Neural progenitor cell (in vitro differentiated cells): ENCODE measurements at places on chromosomes 2 and 18.

GRCh38 chr2:108934583-108935245, 54.3 kb downstream of the EDAR start:
- DNase-seq = no peak

DNA sequence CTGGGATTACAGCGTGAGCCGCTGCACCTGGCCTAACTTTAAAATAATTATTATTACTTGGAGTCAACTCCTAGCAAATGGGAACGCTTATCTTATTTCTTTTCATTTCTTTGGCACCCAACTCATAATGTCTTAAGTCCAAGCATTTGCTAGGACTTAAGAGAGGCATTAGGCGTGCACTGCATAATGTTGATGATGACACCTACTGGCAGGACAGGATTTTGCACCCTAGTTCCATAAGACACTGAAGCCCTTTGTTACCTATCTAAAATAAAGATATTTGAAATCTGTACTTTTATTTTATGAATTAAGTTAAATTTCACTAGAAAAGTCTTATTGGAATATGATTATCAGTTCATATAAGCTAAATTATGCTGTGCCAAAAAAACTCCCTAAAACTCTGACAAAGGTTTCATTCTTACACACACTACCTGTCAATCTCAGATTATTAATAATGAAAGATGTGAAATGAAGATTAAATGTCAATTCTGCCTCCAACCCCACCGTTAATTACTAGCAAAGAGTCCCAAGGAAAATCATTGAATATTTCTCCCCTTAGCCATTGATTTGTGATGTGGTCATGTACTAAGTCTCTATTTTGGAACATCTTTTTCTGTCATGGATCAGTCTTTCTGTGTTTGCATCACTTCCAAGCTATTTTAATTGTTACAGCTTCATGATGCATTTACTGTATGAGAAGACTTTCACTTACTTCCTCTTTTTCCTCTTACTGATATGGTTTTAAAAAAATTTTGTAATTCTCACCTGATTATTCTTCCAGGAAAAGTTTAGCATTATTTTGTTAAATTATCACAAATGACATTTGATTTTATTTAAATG, 12.7 kb upstream of the CDH2 start:
- peak; percentile 45 for DNase-seq

DNA sequence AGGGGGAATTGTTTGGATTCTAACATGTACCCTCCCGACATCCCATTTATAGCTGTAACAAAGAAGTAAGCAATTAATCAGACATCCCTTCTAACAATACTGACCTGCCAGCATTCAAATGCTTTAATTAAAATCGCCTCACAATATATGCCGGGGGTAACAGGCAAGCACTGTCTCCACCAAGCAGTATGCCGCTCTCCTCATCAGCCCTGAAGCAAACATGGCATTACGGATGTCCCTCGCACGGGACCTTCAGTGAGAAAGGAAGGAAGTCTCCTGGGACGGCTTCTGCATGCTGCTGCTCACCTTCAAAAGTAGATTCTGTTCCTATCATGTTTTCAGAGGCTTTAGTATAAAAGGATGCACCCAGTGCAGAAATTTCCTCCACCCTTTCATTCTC, 292.7 kb upstream of the POU3F3 start:
- DNase-seq = no peak

GRCh38 chr2:69125816-69126215, 112.8 kb downstream of the ANTXR1 start:
- no peak for DNase-seq

DNA sequence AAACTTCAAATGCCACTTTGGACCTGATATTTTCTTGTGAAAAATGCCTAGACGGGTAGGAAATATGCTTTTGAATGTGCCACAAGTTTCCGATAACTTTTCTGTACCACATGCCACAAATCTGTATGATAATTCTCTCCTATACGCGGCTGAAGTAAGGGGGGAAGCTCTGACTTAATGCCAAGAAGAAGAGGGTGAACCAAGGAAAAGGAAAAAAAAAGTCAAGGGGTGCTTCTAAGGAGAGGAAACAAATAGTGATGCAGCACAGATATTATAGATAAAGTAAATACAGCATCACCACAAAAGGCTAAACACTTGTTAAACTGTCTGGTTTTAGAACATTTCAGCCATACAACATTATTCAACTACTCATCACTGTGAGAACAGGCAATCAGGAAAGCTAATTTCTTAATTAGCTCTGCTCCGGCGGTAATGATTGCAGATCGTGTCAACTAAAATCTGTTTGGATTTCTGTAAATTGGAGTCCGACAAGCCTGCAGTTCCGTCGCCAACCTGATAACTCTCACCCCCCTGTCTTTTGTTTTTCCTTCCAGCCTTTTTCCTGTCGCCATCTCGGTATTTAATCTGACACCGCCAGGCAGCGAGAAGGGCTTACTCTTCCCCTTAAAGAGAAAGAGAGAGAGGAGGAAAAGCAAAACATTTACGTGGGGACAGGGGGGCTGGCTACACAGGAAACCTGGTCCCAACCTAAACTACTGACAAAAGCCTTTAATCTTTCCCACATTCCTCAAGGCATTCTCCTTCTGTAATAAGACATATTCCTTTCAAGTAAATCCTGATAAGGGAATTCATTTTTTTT, 67.5 kb downstream of the ZEB2 start:
- peak; percentile 82 for DNase-seq

- DNase-seq = no peak
Measured at GRCh38 chr2:183458460-183458859, 334.2 kb downstream of the NUP35 start.

- DNase-seq = no peak
Measured at GRCh38 chr2:201779901-201780673, 646 bp downstream of the ALS2 start.

DNA sequence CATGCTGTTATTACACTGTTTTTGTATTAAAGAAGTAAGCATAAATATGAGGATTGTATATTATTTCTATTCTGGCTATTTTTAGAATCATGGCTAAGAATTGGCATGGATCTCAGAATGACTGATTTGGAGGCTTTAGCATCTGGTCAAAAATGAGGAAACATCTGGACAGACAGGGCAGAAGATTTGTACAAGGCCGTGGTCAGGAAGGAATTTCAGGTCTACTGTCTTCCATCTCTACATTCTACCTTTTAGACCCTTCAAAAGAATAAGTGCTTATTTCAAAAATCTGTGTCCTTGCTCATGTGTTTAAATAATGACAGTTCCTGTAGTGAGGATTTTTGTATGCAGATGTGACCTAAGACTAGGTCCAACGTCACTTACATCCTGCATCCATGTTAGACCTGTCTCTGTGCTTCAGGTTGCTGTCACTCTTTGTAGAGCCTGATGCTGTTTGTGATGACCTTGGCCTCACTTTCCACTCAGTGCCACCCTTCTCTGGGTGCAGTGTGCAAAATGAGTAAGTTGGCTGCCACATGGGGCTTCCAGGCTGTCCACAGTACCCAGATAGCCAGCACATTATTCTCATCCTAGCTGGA, 54.7 kb upstream of the B3GNT2 start:
- no peak for DNase-seq

GRCh38 chr2:43460174-43460546, 135.7 kb downstream of the THADA start:
- DNase-seq = no peak

- peak; percentile 73 for DNase-seq
Measured at GRCh38 chr2:26178746-26179436, 6.0 kb downstream of the GAREM2 start.

DNA sequence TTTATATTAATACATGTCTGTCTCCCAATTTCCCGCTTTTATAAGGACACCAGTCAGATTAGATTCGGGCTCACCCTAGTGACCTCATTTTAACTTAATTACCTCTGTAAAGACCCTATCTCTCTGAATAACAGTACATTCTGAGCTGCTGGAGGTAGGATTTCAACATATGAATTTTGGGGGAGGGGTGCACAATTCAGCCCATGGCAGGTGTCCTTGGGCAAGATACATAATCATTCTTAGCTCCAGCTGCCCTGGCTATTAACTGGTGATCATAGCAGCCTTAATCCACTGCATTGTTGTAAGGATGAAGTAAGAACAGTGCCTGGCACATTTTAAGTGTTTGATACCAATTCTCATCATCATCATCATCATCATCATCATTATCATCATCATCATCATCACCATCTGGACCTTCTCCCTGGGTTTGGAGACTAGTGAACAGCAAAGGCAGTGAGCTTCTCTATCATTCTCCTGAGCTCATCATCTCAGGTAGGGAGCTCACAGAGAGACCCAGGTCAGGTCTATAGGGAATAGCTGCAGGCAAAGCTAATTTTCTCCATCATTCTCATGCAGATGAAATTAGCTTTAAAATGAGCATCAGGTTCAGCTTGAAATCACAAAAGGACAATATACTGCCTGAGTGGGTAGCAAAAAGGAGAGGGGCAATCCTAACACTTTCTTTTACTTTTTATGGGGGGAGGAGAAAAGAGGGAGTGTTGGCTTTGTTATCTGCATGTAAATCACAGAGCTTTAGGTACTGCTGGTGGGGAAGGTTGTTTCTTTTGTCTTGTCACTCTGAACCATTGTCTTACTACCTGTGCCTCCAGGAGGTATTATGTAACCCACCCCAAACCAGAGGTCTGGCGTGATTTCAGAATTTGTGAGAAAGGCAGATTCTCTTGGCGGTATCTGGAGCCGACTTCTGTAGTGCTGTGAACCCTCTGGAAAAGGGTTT, 125.5 kb upstream of the SPRED2 start:
- DNase-seq = no peak
